ENCODE measurements at places on chromosomes 16 and 17.
A peak's percentile ranks its signal among the peaks of the same experiment; 100 is the strongest.

- H3K4me3 ChIP-seq, result peak overlapping the region; percentile 61
- H3K36me3 ChIP-seq, result no peaks in the 10 kb centered on the region
Measured at GRCh38 chr17:31558748-31559583, 167.5 kb downstream of the RAB11FIP4 start.

DNA sequence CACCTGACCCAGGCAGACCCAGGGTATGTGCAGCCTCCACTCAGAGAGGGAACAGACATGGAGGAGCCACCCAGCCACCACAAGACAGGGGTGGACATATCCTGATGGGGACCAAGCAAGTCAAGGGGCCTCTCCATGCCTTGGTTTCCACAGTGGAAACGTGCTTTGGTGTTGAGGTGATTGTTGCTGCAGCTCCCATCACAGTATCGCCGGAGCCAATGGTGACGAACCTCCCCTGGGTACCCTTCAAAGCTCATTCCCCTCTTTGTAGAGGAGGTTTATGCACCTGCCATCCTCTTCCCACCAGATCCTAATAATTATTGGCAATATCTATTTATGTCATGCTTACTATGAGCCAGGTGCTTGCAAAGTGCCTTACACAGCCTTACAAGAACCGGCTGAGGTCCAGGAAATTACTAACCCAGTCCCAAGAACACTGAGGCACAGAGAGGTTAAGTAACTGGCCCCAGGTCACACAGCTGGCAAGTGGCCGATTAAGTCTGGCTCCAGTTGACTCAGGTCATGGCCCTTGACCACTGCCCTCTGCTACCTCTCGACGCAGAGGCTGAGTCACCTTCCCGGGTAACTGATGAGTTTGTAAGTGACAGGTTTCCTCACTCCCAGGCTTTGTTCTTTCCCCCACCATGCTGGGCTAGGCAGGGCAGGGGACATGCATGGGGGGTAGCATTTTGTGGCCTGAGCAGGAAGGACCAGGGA, 20.6 kb downstream of the SLC12A3 start:
- H3K36me3 ChIP-seq, result no peaks in the 10 kb centered on the region
- no peak overlapping the region for H3K27ac ChIP-seq
- no peak overlapping the region for H3K4me3 ChIP-seq
- H3K4me1 ChIP-seq, result no peaks in the 10 kb centered on the region

DNA sequence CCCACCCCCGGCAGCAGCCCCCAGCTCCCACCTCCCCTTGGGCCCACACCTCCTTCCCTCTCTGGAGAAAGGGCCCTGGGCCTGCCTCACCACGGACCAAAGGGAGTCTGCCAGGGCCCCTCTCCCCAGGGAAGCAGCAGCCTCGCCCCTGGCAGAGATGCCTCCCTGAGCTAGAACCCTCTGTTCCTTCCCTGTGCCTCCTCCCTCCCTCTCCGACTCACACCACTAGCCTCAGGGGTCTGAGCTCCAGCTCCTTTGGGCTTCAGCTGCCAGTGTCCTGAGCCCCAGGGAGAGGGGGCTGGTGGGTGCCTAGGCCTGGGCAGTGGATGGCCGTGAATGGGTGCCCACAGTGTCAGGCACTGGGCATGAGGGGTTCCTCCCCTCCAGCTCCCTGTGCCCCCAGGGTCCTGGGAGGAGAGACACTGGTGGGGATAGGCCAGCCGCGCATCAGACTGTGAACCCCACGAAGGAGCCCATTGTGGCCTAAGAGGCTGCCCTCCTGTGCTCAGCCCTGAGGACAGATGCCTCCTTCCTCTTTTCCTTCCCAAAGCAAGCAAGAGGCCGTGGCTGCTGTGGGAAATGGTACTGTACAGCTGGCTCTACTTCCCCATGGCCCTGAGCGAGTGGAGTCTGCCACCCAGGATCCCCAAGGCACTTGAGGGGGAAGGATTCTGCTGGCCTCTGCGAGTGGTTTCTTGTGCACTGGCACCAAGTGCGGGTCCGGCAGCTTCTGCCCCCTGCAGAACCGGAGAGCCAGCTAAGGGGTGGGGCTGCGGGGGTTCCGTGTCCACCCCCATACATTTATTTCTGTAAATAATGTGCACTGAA, 20.7 kb downstream of the MMP15 start:
- no peaks in the 10 kb centered on the region for H3K4me1 ChIP-seq
- no peak overlapping the region for H3K4me3 ChIP-seq
- no peak for DNase-seq
- H3K36me3 ChIP-seq, result no peaks in the 10 kb centered on the region
- no peak overlapping the region for H3K27ac ChIP-seq

DNA sequence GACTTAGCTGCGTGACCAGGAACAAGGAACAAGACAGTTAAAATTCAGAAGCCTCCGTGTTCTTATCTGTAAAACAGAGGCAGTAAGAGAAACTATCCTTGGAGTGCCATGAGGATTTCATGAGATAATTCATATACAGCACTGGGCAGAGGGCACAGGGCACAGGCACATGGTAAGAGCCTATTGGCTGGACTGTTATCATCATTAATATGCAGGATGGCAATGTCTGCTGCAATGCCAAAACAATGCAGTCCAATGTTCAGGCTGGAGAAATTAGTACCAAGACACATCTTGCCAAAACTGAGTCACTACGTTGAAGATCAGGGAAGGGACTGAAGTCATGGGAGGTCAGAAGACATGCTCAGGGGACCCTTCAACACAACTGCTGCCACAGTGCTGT, 13.6 kb downstream of the CDRT4 start:
- no peak overlapping the region for H3K4me3 ChIP-seq
- H3K27ac ChIP-seq, result no peak overlapping the region
- no peak for DNase-seq
- no peaks in the 10 kb centered on the region for H3K4me1 ChIP-seq

- H3K27ac ChIP-seq, result peak within 1 kb of the TSS; percentile 95
- peaks cover 28% of the 10 kb centered on the region for H3K4me1 ChIP-seq
- peak within 1 kb of the TSS; percentile 91 for H3K4me3 ChIP-seq
- no peaks in the 10 kb centered on the region for H3K27me3 ChIP-seq
- H3K36me3 ChIP-seq, result peaks cover 34% of the 10 kb centered on the region
- peak; percentile 95 for DNase-seq
Measured at GRCh38 chr17:59964482-59965328, at the start of gene RNFT1. TSS of gene RNFT1 (minus strand) at chr17:59964740. CDS start at chr17:59964663, 77 bp downstream.

DNA sequence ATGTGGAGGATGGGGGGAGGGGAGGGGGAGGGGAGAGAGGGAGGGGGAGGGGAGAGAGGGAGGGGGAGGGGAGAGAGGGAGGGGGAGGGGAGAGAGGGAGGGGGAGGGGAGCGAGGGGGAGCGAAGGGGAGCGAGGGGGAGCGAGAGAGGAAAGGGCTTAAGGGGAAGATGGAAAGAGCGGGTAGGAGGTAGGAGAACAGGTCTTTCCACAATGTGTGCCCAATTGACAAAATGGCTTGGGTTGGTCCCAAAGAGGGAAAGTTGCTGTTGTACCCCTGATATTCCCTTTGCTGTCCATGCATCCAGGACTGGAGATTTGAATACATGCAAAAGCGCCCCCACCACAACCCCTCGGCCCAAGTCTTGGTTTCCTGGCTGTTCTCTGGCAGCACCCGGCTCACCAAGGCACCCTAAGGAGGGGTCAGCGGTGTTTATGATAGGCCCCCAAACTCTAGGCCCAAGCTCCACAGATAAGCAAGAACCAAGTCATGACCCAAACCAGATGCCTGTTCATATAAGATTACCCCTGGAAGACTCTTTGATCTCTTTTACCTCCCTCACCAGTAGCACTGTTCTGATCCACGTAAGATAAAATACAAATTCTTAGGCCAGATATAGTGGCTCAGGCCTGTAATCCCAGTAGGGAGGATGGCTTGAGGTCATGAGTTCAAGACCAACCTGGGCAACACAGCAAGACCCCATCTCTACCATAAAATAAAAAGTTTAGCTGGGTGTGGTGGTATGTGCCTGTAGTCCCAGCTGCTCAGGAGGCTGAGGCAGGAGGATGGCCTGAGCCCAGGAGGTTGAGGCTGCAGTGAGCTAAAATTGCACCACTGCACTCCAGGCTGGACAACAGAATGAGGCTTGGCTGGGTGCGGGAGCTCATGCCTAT, 119.6 kb downstream of the ZFHX3 start:
- peaks cover 3% of the 10 kb centered on the region for H3K27me3 ChIP-seq
- no peak for DNase-seq
- H3K4me3 ChIP-seq, result no peak overlapping the region
- no peaks in the 10 kb centered on the region for H3K4me1 ChIP-seq

DNA sequence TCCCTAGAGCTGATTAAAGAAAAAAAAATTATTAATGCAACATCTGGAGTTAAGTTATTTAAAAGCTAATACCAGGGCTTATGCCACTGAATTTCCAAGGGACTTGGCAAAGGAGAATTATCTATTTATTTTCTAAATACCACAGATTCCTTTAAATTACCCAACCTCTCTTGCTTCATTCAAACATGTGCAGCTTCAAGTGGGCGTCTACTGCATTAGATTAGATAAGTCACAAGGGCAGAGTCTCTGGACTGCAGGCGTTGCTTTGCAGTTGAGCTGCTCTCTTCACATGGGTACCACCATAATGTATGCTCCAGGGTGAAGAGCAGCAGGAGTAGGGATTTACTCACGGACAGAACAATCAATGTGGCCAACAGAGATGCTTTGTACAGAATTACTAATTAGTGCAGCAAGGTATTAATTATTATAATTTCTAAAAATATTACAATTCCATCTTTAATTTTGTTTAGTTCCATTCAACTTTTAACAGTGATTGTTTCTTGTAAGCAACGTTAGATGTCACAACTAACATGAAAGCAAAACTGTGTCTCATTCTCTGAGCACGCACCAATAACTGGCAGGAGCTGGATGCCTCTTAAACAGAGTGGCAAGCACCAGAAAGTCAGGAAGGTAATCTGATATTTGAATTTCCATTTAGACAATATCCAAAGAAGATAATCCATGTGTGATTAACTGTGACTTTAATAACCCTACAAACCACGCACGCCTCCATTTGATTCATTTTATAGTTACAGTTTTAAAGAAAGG, 214.2 kb downstream of the STX8 start:
- peaks cover 20% of the 10 kb centered on the region for H3K4me1 ChIP-seq
- H3K36me3 ChIP-seq, result no peaks in the 10 kb centered on the region
- no peak overlapping the region for H3K4me3 ChIP-seq
- no peak overlapping the region for H3K27ac ChIP-seq
- no peaks in the 10 kb centered on the region for H3K27me3 ChIP-seq

GRCh38 chr17:62816282-62816839, 8.2 kb upstream of the MARCHF10 start:
- no peak overlapping the region for H3K27ac ChIP-seq
- H3K27me3 ChIP-seq, result peaks cover 42% of the 10 kb centered on the region
- H3K4me3 ChIP-seq, result no peak overlapping the region
- H3K36me3 ChIP-seq, result no peaks in the 10 kb centered on the region
- H3K4me1 ChIP-seq, result peaks cover 6% of the 10 kb centered on the region

DNA sequence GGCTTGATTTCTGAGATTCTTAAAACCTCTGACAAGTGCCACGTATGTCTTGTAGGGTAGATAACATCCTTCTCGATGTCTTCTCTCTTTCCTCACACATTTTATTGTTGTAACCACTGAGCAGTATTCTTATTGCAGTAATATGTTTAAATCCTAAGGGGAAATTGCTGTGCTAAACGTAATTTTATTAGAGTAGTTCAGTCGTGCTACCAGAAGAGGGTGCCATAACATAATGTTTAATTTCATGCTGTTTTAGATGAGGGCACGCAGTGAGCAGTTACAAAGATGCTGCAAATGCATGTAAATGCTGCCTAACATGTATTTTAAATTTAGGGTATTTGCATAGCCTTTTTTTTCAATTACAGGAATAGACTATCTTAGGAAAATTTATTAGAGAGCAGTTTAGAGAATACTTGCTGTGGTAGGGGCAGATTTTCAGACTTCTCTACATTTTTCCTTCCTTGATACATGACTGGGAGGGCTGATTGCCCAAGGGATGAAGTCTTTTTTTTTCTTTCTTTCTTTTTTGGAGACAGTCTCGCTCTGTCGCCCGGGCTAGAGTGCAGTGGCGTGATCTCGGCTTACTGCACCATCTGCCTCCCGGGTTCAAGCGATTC, 51.7 kb downstream of the GAN start:
- no peak overlapping the region for H3K4me3 ChIP-seq
- peaks cover 85% of the 10 kb centered on the region for H3K36me3 ChIP-seq
- H3K27ac ChIP-seq, result no peak overlapping the region
- H3K27me3 ChIP-seq, result no peaks in the 10 kb centered on the region
- H3K4me1 ChIP-seq, result no peaks in the 10 kb centered on the region

- DNase-seq, result no peak
- H3K4me3 ChIP-seq, result no peak overlapping the region
- H3K4me1 ChIP-seq, result peaks cover 41% of the 10 kb centered on the region
- no peaks in the 10 kb centered on the region for H3K27me3 ChIP-seq
Measured at GRCh38 chr16:71803305-71803690, 5.3 kb downstream of the AP1G1 start.

- no peak for DNase-seq
- peak overlapping the region; percentile 91 for H3K4me3 ChIP-seq
- peak overlapping the region; percentile 98 for H3K27ac ChIP-seq
- H3K27me3 ChIP-seq, result no peaks in the 10 kb centered on the region
- H3K36me3 ChIP-seq, result peaks cover 53% of the 10 kb centered on the region
Measured at GRCh38 chr17:47649972-47650524, 329 bp downstream of the KPNB1 start.

GRCh38 chr17:538181-538973, 176.3 kb downstream of the VPS53 start:
- no peaks in the 10 kb centered on the region for H3K27me3 ChIP-seq
- no peak overlapping the region for H3K4me3 ChIP-seq
- H3K36me3 ChIP-seq, result peaks cover 76% of the 10 kb centered on the region
- no peak for DNase-seq

- H3K36me3 ChIP-seq, result no peaks in the 10 kb centered on the region
- no peak for DNase-seq
- H3K27me3 ChIP-seq, result no peaks in the 10 kb centered on the region
- no peak overlapping the region for H3K4me3 ChIP-seq
- no peak overlapping the region for H3K27ac ChIP-seq
- no peaks in the 10 kb centered on the region for H3K4me1 ChIP-seq
Measured at GRCh38 chr16:47956916-47957315, 198.9 kb downstream of the ABCC12 start.

DNA sequence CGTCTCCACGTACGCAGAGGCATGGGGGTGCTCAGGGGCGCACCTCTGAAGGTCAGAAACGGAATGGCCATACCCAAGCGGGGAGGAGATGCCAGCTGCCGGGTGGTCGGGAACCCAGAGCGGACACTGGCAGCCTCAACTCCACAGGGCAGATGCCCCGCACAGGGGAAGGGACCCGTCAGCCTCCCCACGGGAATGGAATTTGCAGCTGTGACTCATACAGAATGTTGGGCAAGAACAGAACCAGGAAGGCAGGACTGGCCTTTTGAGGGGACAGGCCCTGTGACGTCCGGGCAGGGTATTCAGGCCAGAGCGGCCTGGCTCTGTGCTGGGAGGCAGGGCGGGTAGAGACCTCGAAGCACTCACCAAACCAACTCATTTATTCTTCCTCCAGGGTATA, 7.5 kb downstream of the TK1 start:
- peaks cover 36% of the 10 kb centered on the region for H3K4me1 ChIP-seq
- no peak overlapping the region for H3K4me3 ChIP-seq
- H3K36me3 ChIP-seq, result peaks cover 89% of the 10 kb centered on the region
- no peaks in the 10 kb centered on the region for H3K27me3 ChIP-seq

- peak overlapping the region; percentile 95 for H3K27ac ChIP-seq
- H3K4me3 ChIP-seq, result peak overlapping the region; percentile 90
- peaks cover 51% of the 10 kb centered on the region for H3K36me3 ChIP-seq
- DNase-seq, result peak; percentile 37
Measured at GRCh38 chr17:35577830-35578196, 558 bp downstream of the PEX12 start.

- no peak overlapping the region for H3K27ac ChIP-seq
- no peak overlapping the region for H3K4me3 ChIP-seq
- peaks cover 18% of the 10 kb centered on the region for H3K27me3 ChIP-seq
- DNase-seq, result no peak
Measured at GRCh38 chr17:21058098-21058893, 15.5 kb upstream of the USP22 start.

- peak; percentile 43 for DNase-seq
- H3K4me3 ChIP-seq, result peak overlapping the region; percentile 50
- peaks cover 18% of the 10 kb centered on the region for H3K4me1 ChIP-seq
- peak overlapping the region; percentile 30 for H3K27ac ChIP-seq
Measured at GRCh38 chr17:82848022-82848592, 8.3 kb upstream of the ZNF750 start.
